ENCODE measurements at places on chromosomes 5 and 9. TPM values are rescaled to one million over a fixed set of nuclear protein-coding genes. Genes with fewer than 3 reads are reported as not detected.

UGT3A2 gene
- not detected for total RNA-seq

S100Z gene
- 0.48 TPM for total RNA-seq

TMEM171 gene
- not detected for total RNA-seq

CREB3 gene
- 38.6 TPM for total RNA-seq

STK32A gene
- total RNA-seq = not detected

PDE6A gene
- total RNA-seq = not detected

SPINK6 gene
- not detected for total RNA-seq

LCP2 gene
- 219 TPM for total RNA-seq

OCLN gene
- 0.58 TPM for total RNA-seq

FCN2 gene
- not detected for total RNA-seq

LOX gene
- total RNA-seq = not detected

ARL10 gene
- 12.9 TPM for total RNA-seq

TPPP gene
- total RNA-seq = 0.38 TPM

KCNMB1 gene
- total RNA-seq = not detected

PCA3 gene
- not detected for total RNA-seq

Data from CD8-positive, alpha-beta memory T cell (primary cell).